ENCODE measurements at places on chromosomes 7 and 10.

DNA sequence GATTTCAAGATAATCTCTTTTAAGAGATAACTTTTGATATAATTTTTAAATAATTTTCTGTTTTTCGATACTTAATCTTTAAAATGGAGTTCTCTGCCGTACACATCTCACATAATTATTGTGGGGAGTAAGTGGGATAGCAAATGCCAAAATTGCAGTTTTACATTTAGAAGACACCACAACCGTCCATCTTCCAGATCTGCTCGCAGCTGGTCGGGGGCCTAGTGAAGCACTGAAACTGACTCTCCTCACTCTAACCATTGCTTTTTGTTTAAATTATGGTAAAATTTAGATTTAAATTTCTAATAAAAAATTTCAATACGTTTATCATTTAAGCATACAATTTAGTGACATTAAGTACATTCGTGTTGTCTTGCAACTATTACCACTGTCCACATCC is 94.2 kb downstream of the PRR15 start:
- DNase-seq, result no peak

DNA sequence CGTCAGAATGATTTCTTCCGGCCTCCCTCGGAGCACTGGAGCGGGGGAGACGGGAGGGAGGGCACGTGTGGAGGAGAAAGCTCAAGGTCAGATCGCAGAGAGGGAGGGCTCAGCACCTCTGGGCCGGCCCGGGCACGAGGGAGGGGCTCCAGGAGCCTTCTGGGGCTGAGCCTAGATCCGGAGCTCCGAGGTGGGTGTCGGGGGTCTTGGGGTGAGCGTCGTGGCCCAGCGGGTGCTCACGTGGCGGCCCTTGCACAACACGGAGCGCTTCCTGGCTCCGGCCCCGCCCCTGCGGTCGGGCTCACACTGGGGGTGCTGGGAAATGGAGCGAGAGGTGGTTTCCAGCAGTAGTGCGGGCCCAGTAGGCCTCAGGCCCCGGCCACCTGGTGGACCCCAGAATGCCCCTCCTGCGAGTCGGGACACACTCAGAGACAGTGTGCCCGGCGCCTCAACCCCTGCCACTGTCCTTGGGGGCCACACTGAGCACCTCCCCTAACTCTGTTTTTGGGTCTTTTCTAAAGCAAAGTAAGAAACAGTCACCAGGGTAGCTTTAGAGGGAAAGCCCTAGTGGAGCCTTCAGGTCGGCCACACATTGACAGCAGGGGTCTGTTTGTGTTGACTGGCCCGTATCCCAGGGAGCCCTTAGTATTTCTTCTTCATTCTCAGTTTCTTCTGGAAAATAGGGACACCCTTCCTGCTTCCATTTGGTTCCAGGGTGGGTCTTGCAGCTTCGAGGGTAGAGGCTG is 798 bp downstream of the PPIF start:
- no peak for DNase-seq

GRCh38 chr7:77426052-77426404 is 9.9 kb upstream of the GSAP start:
- no peak for DNase-seq

DNA sequence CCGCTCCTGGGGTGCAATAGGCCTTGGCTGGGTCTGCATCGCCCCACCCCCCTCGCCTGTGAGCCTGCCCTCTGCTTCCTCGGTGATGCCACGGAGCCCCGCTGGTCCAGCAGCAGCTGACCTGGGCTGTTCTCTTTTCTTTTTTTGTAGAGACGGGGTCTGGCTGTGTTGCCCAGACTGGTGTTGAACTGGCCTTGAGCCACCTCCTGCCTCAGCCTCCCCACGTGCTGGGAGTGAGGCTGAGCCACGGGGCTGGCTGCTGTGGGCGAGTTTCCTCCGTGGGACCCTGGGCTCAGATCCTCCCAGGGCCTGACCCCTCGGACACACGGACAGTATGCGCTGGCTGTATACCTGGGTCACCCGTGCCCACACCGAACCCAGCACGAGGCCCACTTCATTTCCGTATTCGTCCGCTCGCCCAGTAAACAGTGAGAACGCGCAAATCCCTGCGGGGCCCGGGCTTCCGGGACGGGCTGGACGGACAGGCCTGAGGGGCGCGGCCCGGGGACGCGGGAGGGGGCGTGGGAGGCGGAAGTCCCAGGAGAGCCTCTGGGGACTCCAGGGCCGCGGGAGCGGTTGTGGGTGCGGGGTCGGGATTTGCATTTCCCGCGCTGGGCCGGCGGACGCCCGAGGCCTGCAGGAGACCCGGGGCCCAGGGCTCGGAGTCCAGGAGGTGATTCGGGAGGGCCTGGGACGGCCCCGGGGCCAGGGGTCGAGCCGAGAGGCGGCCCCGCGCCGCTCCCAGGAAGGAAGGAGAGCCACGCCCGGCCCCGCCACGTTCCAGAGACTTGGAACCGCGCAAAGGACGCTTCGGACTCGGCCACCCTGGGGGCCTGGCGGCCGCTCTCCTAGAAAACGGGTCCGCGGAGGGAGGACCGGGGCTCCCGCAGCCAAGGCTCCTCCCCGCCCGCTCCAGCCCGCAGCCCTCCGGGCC is 57.7 kb upstream of the DNAJB6 start:
- DNase-seq, result no peak

DNA sequence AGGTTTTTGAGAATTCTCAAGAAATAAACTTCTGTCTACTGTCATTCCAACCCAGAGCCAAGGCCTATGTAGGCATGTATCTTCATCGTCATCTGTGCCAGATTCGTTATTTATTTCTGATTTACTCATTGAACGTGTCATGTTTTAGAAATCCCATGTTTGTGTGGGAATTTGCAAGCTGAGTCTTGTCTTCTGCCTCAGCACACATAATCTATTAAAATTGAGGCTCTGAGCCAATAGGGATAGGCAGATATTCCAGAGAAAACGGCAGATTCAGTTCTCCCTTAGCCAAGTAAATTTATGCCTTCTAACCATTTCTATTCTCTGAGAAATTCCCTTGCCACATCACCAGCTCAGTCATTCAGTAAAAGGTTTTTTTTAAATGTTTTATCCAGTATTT is 444.6 kb downstream of the REEP3 start:
- DNase-seq, result no peak

DNA sequence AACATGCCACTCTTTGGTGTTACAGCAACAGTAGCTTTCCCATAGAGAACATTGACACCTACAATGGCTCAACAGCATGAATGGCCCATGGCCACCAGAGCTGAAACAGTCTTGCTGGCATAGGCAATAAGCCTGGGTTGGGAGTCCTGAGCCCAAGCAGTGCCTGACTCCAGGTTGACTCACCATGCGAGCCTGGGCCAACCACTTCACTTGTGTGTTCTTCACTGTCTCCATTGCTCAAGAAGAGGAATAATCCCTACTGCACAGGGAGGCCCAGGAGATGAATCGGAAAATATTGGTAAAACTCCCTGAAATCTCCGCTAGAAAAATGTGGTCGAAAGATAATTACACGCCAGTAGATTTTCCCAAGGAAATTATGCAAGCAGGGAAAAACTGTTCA is 89.2 kb upstream of the INHBA start:
- DNase-seq, result no peak

DNA sequence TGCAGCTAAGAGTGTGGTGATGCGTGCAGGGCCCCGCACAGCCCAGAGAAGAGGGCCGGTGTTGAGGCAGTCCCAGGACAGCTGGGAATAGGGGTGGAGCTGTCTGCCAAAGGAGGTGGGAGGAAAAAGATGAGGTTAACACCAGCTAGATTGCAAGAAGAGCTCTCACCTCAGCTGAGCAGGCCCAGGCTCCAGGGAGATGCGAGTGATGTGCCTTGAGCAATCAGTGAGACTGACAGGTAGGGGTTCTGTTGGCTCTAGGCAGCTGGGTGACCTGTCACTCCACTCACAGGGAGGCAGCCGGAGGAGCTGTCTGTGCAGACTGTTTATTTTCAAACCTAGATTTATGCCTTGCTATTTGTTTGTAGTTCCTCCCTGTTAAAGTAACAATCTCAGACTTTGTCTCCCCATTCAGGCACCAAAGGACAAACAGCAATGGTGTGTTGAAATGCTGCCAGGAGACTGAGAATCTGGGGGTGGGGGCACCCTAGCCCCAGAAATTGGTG is 205.1 kb upstream of the CXCL12 start:
- DNase-seq, result no peak

- DNase-seq, result no peak
Observed at GRCh38 chr10:129277841-129278240, 189.2 kb upstream of the MGMT start.

GRCh38 chr10:8312079-8312478 is 257.6 kb downstream of the GATA3 start:
- DNase-seq, result no peak

DNA sequence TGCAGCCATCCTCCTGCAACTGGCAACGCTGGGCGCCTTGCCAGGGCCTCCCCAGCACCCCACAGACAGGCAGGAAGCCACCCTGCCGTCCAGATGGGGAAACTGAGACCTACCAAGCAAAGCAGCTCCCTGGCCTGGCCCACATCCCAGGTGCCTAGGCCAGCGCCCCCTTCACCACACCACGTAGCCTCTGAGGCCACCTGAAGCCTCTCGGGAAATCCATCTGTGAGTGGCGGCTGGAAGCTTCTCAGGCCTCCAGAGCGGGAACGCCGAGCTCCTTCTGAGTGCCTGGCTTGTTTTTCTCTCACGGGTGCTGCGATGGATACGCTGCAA is 58.7 kb downstream of the UNCX start:
- no peak for DNase-seq

- DNase-seq, result no peak
Observed at GRCh38 chr7:16034866-16035265, 348.4 kb upstream of the MEOX2 start.

DNA sequence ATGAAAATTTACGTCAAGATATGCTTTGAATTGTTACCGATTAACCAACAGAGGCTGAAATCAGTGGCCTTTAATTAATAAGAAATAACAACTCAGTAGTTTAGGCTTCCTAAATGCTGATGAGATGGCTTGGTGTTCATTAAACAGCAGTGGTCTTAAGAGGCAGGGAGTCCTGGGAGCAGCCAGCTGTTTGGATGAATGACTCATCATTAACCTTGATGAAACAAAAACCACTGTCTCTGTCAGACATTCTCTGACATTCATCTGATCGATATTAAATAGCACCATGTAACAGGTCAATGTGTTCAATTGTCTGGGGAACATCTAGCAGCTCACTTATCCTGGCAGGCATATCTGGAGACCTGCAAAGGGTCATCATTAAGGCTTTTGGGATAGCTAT is 234.2 kb upstream of the LRRN3 start:
- DNase-seq, result no peak

GRCh38 chr7:70539617-70540016 is 592.3 kb upstream of the GALNT17 start:
- DNase-seq, result no peak

- peak; percentile 44 for DNase-seq
Observed at GRCh38 chr7:131071786-131072504, 255.7 kb upstream of the MKLN1 start.

- peak; percentile 57 for DNase-seq
Observed at GRCh38 chr10:80664071-80664680, 126.5 kb downstream of the SH2D4B start.

DNA sequence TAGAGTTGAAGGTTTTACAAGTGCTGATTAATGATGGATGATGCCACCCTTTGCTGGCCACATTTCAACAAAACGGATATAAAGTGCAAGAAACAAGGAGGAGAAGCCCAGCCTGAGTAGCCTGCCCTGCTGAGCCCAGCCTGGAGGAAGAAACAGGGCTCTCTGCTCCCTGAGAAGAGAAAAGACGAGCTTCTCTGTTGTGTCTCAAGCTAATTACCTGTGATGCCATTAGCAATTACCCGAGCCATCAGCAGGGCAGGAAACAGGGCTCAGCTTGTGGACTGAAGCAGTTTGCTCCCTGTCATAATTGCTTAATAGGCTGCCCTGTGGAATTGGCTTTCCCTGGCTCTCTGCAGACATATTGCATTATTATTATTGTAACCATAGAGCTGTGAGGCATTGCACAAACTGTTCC is 709.3 kb upstream of the AUTS2 start:
- DNase-seq, result no peak

GRCh38 chr7:30909431-30909830 is 2.2 kb upstream of the AQP1 start:
- DNase-seq, result no peak

GRCh38 chr10:50937230-50937907 is 51.9 kb upstream of the A1CF start:
- no peak for DNase-seq

DNA sequence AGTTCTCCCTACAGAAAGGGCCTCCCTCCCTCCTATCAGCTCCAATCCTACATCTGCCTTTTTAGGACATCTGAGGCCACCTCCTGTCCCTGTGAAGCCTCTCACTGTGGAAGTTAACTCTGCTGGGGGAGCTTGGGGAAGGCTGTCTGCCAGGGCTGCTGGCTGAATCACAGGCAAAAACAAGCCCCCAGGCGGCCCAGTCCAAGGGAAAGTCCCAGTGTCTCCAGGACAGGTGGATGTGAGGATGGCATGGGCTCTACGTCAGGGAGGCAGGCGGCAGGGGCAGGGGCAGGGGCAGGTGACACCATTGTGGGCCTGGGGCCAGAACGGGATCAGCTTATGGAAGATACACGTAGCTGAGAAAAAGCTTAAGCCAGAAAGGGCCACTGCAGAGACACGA is 240.2 kb downstream of the MAD1L1 start:
- no peak for DNase-seq

GRCh38 chr10:78556705-78557432 is 511.9 kb upstream of the ZMIZ1 start:
- no peak for DNase-seq

GRCh38 chr10:11401264-11402235 is 209.9 kb downstream of the USP6NL start:
- DNase-seq, result no peak

- DNase-seq, result no peak
Observed at GRCh38 chr10:116848032-116848943, 1.0 kb upstream of the ENO4 start.

GRCh38 chr7:36605261-36606051 is 118.8 kb downstream of the AOAH start:
- no peak for DNase-seq

GRCh38 chr10:32049113-32049512 is 7.1 kb downstream of the KIF5B start:
- no peak for DNase-seq
